Urinary bladder (tissue), 4 donors: ENCODE measurements at places on chromosomes 5 and 9.

GRCh38 chr9:123821619-123822018 lies 108.3 kb downstream of the DENND1A start:
- DNase-seq, result no peak

DNA sequence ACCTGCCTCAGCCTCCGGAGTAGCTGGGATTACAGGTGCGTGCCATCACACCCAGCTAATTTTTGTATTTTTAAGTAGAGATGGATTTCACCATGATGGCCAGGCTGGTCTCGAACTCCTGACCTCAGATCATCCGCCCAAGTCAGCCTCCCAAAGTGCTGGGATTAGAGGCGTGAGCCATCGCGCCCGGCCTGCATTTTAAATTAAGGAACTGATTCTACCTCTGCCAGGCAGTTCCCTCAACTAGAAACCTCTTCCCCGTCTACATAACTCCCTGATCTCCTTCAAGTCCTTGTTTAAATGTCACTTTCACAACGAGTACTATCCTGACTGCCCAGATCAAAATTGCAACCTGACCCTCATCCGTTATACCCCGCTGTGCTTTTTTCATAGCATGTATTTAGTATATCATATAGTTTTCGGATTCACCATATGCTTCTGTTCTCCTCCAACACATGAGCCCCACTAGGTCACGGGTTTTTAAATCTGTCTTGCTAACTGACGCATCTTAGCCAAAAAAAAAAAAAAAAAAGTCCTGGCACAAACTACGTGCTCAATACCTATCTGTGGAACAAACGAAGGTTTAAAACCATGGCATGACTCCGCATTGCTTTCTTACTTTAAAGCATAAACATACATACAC lies 858 bp upstream of the SOWAHA start:
- no peak for DNase-seq

DNA sequence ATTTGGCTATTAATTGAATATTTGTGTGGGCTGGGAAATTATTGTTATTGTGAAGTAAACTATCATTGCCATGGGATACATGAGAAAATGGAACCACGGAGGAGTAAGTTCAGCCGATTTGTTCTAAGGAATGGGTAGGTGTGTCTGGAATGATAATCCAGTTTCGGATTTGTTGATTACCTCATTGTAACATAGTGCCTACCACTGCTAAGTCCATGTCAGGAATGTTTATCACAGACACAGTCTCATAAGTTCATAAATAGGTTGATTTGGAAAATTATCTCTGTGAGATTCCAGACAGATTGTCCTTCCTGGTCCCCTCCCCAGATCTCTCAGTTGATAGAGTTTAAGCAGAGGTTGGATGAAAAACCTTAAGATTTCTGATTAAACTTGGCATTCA lies 78.1 kb upstream of the MAST4 start:
- no peak for DNase-seq

- no peak for DNase-seq
Observed at GRCh38 chr5:93164690-93165089, 416.3 kb downstream of the NR2F1-AS1 start.

DNA sequence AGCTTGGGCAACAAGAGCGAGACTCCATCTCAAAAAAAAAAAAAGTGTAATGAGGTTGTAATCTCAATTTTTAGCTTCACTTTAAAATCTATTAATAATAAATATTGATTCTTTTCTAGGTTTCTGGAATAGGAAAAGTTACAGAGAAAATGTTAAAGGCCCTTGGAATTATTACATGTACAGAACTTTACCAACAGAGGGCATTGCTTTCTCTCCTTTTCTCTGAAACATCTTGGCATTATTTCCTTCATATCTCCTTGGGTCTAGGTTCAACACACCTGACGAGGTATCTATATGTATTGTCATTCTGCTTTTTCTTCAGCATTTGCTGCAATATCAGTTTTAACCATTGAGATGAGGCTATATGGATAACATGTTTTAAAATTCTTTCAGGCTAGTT lies 26.6 kb upstream of the ANKDD1B start:
- no peak for DNase-seq

DNA sequence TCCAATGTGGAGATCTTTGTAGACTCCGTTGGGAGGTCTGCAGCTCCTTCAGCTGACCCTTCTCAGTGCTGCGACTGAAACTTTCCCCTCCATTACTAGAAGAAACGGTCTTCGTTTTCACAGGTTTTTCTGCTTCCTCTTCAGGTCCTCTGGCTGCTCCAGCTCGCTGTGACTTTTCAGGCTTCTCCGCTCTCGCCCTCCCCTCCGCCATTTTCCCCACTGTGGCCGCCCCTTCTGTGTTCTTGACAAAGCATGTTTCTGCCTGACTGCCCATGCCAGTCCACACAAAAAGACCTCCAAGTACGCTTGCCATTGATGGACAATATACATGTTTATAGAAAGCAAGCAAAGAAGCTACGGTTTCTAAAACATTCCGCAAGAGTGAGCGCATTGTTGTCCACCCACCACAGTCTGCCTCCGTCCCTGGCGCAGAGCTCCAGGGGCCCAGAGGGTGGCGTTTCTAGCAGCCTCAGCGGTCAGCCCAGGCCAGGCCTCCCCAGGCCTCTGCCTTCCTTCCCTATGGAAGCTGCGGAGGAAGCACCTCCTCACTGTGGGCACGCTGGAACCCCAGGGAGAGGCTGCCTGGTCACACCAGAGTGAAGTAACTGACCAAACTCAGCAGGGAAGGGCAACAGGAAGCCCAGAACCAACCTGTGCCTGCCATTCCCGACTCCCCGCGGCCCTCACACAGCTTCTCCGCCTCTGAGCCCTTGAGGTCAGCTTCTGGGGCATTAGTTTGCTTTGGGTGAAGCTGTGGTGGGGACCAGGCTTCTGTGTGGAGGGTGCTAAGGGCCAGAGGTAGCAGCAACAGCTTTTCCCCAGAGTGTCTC lies 19.9 kb upstream of the S1PR3 start:
- DNase-seq, result no peak

GRCh38 chr5:30042677-30043076 lies 1150.8 kb upstream of the CDH6 start:
- DNase-seq, result no peak

GRCh38 chr5:73027361-73027760 lies 71.5 kb downstream of the FCHO2 start:
- DNase-seq, result no peak

- no peak for DNase-seq
Observed at GRCh38 chr5:179161901-179162300, 101.7 kb downstream of the ZNF354C start.

DNA sequence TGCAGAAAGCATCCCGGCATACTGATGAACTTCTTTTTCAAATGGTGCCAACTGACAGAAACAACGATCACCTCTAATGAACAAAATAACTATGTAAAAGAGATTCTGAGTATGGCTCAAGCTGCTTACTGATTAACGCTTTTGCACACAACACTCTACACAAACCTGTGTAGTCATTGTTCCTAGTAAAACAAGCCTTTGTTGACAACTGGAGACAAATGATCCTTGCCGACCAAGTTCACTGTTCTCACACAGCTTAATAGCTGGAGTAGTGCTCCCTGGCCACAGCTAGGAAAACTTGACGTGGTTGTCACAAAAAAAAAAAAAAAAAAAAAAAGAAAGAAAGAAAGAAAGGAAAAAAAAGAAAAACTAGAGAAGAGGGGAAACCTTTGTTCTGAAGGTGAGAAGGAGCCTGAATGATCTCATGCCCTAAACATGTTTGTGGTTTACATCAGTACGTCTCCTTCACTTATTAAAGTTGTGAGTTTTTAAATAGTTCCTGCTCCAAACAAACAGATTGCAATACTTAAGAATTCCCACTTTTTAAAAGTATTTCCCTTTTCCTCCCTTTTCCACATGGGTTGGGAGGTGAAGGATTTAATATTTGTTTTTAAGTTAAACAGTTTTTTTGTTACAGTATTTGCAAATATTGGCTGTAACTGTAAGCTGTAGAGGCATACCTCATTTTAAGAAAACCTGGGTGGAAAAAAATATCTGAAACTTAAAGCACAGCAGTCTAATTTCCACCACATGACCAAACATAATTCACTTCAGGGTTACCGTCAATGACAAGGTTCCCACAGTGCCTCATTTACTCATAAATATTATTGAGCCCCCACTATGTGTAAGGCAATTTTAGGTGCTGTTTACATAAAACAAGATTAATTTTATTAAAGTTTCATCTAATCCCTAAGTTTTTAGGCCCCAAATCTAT lies 63.7 kb downstream of the GLIS3 start:
- DNase-seq, result no peak

DNA sequence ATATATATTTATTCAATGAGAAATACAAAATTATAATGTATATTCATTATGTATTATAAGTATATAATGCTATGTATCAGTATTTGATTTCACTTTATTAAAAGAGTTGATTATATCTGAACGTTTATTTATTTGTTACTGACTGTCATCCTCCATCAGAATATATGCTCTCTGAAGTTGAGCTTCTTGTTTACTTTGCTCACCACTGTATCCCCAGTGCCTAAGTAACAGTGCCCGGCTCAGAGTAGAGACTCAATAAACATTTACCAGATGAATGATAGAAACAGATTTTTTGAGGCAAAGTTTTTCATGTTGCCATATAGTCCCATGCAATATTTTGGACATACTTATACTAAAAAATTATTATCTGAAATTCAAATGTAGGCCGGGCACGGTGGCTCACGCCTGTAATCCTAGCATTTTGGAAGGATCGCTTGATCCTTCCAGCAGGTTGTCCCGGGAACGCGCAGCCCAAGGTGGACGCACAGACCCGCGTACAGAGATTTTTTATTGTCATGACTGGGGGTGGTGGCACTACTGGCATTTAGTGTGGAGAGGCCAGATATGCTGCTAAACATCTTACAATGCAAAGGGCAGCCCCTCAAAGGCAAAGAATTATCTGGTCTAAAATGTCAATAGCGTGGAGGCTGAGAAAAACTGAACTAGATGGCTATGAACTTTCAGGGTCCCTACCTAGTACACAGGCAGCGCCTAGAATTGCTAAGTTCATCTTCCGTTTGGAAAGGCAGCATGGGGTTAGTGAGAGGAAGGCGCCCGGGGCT lies 761 bp upstream of the DNAJC25 start:
- no peak for DNase-seq

GRCh38 chr9:96476591-96476990 lies 26.6 kb downstream of the HABP4 start:
- no peak for DNase-seq

DNA sequence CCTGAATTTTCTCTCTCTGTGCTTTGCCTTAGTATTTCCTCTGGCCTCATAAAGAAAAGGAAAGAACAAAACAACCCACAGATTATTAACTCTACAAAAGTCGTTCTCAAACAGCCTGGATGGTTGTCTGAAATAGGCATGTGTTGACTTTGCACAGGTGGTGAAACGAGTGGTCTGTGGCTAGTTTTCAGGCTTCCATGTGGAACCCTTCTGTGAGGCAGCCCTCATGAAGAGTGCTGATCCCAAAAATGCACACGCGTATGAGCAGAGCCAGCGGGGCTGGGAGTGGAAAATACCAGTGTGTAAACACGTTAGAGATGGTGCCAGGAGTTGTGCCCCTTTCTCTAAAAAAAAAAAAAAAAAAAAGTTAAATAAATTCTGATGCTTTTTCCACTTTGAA lies 4.9 kb upstream of the PSAT1 start:
- no peak for DNase-seq

DNA sequence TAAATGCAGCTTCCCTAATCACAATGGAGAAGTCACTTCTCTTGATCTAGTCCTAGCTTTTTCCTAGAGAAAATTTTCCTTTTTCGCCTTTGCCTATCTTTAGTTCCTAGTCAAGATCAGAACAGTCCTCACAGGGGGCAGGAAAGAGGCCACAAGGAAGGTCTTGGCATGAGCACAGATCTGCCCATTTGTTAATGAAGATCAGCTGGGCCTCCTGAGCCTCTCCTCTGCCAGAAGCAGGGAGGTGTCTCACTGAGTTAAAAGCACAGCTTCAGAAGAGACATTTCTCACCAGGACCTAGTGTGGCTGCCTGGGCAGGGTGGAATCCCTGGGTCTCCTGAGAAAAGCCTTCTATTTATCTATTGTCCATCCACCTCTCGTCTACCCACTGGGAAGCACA lies 357.8 kb downstream of the TMEM38B start:
- no peak for DNase-seq

DNA sequence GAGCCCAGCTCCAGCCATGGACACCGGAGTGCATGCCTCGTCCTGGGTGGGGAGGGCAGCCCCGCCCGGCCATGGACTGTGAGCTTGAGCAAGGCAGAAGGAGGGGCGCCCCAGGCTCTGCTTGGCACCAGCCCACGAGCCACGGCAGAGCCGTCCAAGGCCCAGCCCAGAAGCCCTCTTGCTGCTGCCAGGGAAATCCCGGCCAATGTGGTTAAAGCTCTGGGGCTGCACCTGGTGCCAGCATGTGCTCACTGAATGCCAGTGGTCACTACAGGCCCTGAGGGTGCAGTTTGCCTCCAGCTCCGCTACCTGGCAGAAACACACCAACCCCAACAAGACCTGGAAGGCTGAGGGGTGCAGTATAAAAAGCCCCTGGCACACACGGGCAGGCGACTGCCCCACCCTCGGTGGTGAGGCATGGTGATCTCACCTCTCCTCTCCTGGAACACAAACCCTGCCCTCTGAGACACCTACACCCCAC lies 11.8 kb downstream of the BRD3 start:
- no peak for DNase-seq

DNA sequence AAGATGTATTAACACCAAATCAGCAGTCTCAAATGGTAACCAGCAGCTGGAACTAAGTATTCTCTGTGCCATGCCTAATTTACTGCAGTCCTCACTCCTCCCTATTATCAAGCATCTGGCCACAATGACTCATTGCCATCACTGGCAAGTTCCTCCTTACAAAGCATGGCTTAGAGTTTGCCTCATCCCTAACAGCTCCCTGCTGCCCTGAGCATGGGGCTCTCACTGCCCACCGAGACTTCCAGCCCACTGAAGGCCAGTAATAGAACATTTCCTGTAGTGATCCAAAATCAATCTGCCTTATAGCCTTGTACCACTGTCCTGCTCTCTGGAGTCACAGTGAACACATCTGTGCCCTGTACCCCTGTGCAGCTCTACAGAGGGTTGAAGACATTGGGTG lies 211.9 kb upstream of the TRIM32 start:
- DNase-seq, result no peak

- DNase-seq, result no peak
Observed at GRCh38 chr5:18113721-18114120, 479.5 kb downstream of the TAF11L14 start.
